Neural crest cell (in vitro differentiated cells): ENCODE measurements at places on chromosomes 2 and 18. TPM values are rescaled to one million over a fixed set of nuclear protein-coding genes. Genes with fewer than 3 reads are reported as not detected.

- H3K4me1 ChIP-seq = peaks cover 9% of the 10 kb centered on the region
- H3K4me3 ChIP-seq = no peak overlapping the region
- no peaks in the 10 kb centered on the region for H3K36me3 ChIP-seq
- no peak overlapping the region for H3K27ac ChIP-seq
- H3K27me3 ChIP-seq = no peaks in the 10 kb centered on the region
- no peak for DNase-seq
Measured at GRCh38 chr18:50807176-50807575, 12.6 kb downstream of the MRO start.

The SLC4A3 gene
- total RNA-seq = 10.0 and 11.4 TPM in 2 replicates

DNA sequence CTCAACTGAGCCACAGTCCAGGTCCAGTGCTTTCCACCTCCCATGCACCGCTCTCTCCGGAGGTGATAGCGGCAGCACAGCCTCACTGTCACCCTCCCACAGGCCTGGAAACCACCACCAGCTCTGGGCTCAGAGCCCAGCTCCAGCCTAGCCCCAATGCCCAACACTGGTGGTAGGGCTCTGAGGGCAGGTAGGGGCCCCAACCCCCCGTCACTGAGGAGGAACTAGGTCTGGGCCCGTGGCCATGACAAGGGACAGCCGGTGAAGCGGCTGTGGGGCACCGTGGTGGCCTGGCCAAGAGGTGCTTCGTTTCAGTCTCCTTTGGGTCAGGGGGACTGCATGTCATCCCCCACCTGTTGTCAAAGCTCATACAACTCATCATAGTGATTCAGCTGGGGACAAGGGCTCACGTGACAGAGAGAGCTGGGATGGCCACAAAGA, 5.5 kb upstream of the TMEM214 start:
- no peak overlapping the region for H3K4me3 ChIP-seq
- peaks cover 5% of the 10 kb centered on the region for H3K36me3 ChIP-seq
- no peak for DNase-seq

The ANKRD23 gene
- 9.3 and 11.4 TPM in 2 replicates for total RNA-seq

The PCARE gene
- not detected in 2 replicates for total RNA-seq
